Upper lobe of right lung (tissue), 1 donor: ENCODE measurements at places on chromosomes 3 and 15.

DNA sequence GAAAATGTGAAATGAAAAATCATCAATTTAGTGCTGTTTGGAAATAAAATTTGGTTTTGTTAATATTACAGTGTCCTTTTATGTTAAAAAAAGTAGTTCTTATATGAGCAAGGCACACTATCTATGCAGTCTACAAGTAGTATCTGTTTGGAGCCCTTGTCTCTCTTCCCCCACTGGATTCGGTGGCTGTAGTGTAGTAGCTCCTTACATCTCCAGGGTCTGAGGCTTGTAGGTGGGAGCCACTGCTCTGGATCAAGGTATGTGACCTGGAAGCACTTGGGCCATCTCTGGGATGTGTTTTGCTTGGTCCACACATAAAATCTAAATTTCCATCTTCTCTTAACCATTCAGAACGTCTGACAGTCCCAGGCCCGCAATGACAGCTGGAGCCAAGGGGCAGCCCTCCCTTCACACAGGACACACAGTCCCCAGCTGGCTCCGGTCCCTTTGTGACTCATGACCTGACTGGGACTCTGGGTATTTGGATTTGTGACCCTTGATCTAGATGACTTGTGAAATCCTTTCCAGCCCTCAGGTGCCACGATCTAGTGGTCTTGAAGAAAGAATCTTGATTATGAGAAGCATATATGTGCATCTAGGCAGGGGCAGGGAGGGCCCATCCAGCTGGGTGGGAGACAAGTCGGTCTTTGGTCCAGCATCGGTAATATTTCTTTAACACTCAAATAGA is 80.0 kb downstream of the USP13 start:
- DNase-seq: peak; percentile 75

DNA sequence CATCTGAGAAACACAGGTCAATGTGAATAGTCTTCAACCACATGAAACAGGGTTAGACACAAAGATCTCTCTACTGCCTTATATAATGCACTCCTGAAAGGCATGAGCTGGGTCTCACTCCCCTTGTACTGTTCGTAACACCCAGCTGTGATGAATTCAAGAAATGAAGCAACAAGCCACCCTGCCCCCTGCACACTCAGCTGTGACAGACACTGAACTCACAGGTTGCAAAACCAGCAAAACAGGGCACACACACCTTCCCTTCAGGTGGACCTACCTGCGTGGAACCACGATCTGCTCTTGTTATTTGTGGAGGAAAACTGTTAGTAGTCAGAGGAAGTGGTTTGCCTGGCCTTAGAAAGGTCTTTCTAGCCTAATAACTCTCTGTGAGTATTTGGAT is 64.5 kb downstream of the CERS3 start:
- no peak for DNase-seq

DNA sequence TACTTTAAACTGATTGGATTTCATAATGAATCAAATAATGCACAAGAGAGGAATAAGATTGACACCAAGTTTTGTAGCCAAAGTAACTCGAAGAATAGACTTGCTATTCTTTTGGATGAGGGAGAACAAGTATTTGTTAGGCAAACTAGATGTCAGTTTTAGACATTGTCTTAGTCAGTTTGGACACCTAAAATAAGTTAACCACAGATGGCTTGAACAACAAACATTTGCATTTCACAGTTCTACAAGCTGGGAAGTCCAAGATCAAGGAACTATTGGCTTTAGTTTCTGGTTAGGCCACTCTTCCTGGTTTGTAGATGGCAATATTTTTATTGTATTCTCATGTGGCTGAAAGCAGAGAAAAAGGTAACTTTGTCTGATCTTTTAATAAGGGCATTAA is 61.3 kb upstream of the OSTN start:
- DNase-seq: no peak

- no peak for DNase-seq
Observed at GRCh38 chr15:55222588-55222987, 25.8 kb upstream of the RSL24D1 start.

DNA sequence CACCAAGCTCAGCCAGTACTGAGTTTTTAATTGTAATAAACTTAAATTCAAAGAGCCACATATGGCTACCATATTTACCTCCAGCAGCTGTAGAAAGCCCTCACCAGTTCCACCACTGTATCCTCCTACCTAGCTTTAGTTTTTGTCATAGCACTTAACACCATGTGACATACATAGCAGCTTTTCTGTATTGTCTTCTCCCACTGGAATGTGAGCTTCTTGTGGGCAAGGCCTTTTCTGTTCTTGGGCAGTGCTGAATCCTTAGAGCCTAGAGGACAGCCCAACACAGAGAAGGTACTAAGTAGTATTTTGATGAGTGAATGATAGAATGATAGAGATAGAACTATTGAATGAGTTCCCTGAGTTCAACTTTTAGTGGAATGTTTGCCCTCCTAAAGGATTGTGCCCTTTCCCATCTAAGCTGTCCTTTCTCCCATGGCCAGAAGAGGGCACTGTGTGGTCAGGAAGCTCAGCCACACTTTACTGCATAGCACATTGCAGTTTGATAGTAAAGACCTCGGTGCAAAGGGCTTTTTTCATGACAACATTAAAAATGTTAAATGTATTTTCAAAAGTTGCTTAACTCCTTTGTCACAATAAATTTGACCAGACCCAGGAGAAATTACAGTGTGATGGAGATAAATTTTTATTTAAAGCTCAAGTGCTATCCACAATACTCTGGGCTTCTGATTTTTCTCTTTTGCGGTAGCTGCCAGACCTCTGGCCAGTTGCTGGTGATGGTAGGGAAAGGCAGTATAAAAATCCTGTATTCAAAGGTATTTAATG is 115.8 kb downstream of the GHSR start:
- no peak for DNase-seq
